ENCODE measurements at places on chromosomes 13 and 19. TPM values are rescaled to one million over a fixed set of nuclear protein-coding genes. Genes with fewer than 3 reads are reported as not detected.
A peak's percentile ranks its signal among the peaks of the same experiment; 100 is the strongest.

Gene GJB6
- not detected for total RNA-seq

- H3K36me3 ChIP-seq: no peaks in the 10 kb centered on the region
- no peak for DNase-seq
- H3K27ac ChIP-seq: no peak within 1 kb of the TSS
- H3K4me3 ChIP-seq: no peak within 1 kb of the TSS
- H3K27me3 ChIP-seq: no peaks in the 10 kb centered on the region
These were observed at the start of gene TMEM190 for GRCh38 chr19:55376241-55376933. TSS of gene TMEM190 (plus strand) at chr19:55376826. CDS start at chr19:55376854, 28 bp downstream.

Gene OR7A5
- total RNA-seq: not detected

Gene FCAR
- not detected for total RNA-seq

- no peaks in the 10 kb centered on the region for H3K36me3 ChIP-seq
- H3K27ac ChIP-seq: no peak overlapping the region
- no peak overlapping the region for H3K4me3 ChIP-seq
- H3K27me3 ChIP-seq: no peaks in the 10 kb centered on the region
- peaks cover 8% of the 10 kb centered on the region for H3K4me1 ChIP-seq
- DNase-seq: no peak
These were observed 237.0 kb downstream of the LACC1 start for GRCh38 chr13:44116562-44117332.

- no peaks in the 10 kb centered on the region for H3K36me3 ChIP-seq
- peaks cover 62% of the 10 kb centered on the region for H3K4me1 ChIP-seq
- H3K4me3 ChIP-seq: peak overlapping the region; percentile 32
- DNase-seq: peak; percentile 71
- peak overlapping the region; percentile 89 for H3K27ac ChIP-seq
- no peaks in the 10 kb centered on the region for H3K27me3 ChIP-seq
These were observed 350.9 kb downstream of the SPRY2 start for GRCh38 chr13:79990048-79990447.

Gene TNFRSF19
- 5.4 TPM for total RNA-seq

Gene GFY
- total RNA-seq: not detected

Gene ZNF383
- 5.5 TPM for total RNA-seq

Gene FOXA3
- total RNA-seq: not detected

- H3K27me3 ChIP-seq: no peaks in the 10 kb centered on the region
- H3K27ac ChIP-seq: no peak overlapping the region
- H3K36me3 ChIP-seq: no peaks in the 10 kb centered on the region
- DNase-seq: no peak
- H3K4me1 ChIP-seq: no peaks in the 10 kb centered on the region
- H3K4me3 ChIP-seq: no peak overlapping the region
These were observed 44.4 kb downstream of the KLF5 start for GRCh38 chr13:73103238-73103637.

- H3K27me3 ChIP-seq: no peaks in the 10 kb centered on the region
- no peaks in the 10 kb centered on the region for H3K36me3 ChIP-seq
- DNase-seq: no peak
- H3K27ac ChIP-seq: no peak overlapping the region
These were observed 1566.5 kb upstream of the SLC10A2 start for GRCh38 chr13:104632736-104633135.

DNA sequence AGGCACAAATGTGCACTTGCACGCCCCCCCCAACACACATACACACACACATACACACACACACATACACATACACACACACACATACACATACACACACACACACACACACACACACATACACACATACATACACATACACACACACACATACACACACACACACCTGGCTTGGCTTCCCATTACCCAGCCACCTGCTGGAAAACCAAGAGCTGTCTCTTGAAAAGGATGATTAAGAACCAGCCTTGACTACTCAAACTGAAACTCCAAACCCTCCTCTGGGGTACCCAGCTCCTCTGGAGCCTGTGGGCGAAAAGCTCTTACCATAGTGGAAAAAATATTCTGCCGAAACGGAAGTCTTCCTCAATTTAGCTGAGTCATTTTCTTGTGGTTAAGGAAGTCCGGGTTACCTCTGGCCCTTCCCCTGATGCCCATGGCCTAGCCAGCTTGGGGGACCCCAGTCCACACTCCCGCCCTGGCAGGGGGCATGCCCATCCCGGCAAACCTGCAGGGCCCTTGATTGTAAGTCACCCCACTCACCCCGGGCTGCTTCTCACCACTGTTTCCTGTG, 21.9 kb downstream of the CEBPA start:
- H3K4me1 ChIP-seq: no peaks in the 10 kb centered on the region
- no peak overlapping the region for H3K4me3 ChIP-seq
- no peak overlapping the region for H3K27ac ChIP-seq
- no peaks in the 10 kb centered on the region for H3K36me3 ChIP-seq
- H3K27me3 ChIP-seq: 0 out of 2 replicates have a peak, but pooled peaks cover 5% of the 10 kb centered on the region
- DNase-seq: no peak

- H3K27ac ChIP-seq: no peak overlapping the region
- no peak overlapping the region for H3K4me3 ChIP-seq
- no peaks in the 10 kb centered on the region for H3K36me3 ChIP-seq
- H3K4me1 ChIP-seq: no peaks in the 10 kb centered on the region
- H3K27me3 ChIP-seq: no peaks in the 10 kb centered on the region
These were observed 60.6 kb upstream of the ZNF724 start for GRCh38 chr19:23310729-23311211.

Data from GM23248 (cell line).